ENCODE measurements at places on chromosomes 3 and 15.

GRCh38 chr3:31802981-31803740 lies 177.9 kb downstream of the OSBPL10 start:
- no peak for DNase-seq

- no peak for DNase-seq
These were observed 4.5 kb downstream of the EIF4A2 start for GRCh38 chr3:186787642-186788481.

- no peak for DNase-seq
These were observed 307.4 kb upstream of the RARB start for GRCh38 chr3:25120665-25121064.

GRCh38 chr3:152683521-152683999 lies 151.4 kb upstream of the P2RY1 start:
- DNase-seq: no peak

- peak; percentile 80 for DNase-seq
These were observed 710 bp upstream of the CLK3 start for GRCh38 chr15:74614744-74615507.

GRCh38 chr3:63762180-63762579 lies 56.9 kb upstream of the C3orf49 start:
- no peak for DNase-seq

DNA sequence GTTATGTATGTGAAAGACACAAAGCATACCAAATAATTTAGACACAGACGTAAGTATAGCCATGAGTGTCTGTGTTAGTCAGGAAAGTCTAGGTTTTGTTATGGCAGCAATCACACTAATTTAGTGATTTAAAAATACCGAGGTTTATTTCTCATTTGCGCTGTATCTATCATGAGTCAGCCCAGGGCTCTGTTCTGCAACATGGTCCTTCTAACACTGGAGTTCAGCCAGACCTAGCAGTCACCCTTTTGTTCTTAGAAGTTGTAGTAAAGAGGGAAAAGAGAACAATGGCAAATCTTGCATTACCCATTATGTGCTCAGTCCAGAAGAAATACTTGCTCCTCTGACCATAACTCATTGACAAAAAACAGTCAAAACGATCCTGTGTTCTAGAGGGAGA lies 311.5 kb downstream of the NLGN1 start:
- no peak for DNase-seq

DNA sequence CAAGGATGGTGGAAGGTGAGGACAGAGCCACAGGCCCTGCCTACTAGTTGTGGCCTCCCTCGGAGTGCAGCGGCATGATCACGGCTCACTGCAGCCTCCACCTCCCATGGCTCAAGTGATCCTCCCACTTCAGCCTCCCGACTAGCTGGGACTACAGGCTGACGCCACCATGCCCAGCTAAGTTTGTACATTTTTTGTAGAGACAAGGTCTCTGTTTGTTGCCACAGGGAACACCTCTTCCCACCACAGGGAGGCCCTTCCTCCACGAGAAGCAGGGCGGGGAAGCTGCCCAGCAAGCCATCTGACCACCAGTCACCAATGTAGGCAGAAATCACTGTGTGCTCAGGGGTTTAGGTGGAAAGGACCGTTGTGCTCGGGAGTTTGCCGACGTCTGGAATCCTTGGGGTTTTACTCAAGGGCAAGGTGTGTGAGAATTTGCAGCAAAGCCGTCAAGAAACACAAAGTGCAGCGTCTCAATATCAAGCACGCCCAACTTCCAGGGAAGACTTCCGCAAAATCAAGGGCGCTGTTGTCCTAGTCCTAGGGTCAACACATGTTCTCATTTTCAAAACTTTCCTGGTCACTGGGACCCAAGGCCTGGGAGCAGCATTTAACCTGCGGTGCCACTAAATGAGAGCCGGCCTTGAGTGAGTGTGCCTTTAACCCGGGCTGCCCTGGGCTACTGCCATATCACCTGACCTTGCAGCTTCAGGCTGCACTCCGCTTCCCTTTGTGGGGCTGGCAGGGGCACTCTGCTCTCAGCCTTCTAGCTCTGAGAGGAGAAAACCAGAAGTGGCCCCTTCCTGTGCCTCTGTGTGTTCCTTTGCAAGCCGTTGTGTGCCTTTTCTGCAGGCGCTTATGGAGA lies 65.7 kb downstream of the SLC12A8 start:
- DNase-seq: no peak

DNA sequence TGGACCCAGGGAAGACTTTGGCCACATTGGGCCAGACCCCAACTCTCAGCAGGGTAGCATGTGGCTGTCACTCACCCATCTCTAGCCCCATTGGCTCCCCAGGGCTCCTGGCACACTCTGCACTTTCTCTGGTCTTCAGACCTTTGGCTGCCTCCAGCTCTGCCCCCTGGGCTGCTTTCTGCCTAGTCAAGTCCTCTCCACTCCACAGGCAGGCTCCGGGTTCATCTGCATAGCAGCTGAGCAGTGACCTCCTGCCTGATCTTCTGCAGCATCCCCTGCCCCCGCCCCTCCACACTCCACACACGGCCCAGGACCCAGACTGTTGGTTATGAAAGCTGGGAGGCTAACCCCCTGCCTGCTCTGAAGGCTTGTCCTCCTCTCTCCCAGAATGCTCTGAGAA lies 8.4 kb upstream of the C15orf39 start:
- no peak for DNase-seq

- no peak for DNase-seq
These were observed 74.0 kb downstream of the OXNAD1 start for GRCh38 chr3:16338999-16339398.

Measured in renal pelvis (tissue), 12 donors.